Stimulated activated CD4-positive, alpha-beta T cell treated with anti-CD3 and anti-CD28 coated beads, Interleukin-4, amount 100 ng/mL, for 48 hours (primary cell): ENCODE measurements at places on chromosomes 16 and 17.

DNA sequence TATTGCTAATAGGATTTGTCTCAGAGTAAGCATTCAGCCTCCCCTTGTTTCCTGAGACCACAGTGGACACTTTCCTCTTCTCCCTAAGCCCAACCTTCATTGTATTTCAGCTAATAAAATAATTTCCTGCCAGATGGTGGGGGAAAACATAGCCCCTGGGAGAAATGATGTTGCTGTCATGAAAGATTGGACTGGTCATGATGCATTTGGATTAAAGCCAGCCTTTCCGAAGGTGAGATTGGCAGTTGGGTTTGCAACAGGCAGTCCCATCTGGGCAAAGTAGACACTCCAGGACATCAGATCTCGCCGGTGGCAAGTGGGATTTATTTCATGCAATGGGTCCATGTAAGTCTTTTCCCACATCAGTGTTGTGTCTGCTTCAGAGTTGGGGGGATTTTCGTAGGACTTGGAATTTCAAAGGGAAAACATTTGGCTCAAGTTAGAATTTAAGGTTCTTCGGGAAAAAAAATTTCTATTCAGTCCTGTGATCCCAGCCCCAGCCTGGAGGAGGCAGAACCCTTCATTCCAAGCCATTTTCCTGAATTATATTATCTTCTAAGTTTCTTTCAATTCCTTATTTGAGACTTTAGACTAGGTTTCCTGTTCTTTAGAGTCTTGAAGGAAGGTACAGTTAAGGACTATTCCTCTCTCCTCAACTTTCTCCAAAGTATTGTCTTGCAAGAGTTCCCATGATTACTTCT lies 391.7 kb downstream of the XYLT1 start:
- no peak for DNase-seq

DNA sequence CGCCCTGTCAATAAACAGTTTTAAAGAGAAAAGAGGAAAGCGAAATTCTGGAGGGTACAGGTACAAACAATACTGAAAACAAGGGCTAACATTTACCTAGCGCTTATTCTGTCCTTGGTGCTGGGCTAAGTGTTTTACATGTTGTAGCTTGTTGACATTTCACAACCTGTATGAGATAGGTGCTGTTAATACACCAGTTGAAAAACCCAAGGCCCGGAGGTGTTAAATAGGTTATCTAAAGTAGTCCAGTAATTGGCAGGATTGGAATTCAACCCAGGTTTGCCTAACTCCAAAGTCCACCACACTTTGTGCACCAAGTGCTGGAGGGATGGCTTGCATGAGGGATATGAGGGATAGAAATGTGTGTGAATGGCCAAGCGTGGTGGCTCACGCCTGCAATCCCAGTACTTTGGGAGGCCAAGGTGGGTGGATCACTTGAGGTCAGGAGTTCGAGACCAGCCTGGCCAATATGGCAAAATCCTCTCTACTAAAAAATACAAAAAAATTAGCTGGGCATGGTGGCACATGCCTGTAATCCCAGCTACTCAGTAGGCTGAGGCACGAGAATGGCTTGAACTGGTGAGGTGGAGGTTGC lies 2.9 kb downstream of the ATP6V0D1 start:
- no peak for DNase-seq

GRCh38 chr16:13919330-13919682 lies 648 bp upstream of the ERCC4 start:
- no peak for DNase-seq

GRCh38 chr17:8076502-8077266 lies 10.8 kb downstream of the ALOX12B start:
- no peak for DNase-seq

DNA sequence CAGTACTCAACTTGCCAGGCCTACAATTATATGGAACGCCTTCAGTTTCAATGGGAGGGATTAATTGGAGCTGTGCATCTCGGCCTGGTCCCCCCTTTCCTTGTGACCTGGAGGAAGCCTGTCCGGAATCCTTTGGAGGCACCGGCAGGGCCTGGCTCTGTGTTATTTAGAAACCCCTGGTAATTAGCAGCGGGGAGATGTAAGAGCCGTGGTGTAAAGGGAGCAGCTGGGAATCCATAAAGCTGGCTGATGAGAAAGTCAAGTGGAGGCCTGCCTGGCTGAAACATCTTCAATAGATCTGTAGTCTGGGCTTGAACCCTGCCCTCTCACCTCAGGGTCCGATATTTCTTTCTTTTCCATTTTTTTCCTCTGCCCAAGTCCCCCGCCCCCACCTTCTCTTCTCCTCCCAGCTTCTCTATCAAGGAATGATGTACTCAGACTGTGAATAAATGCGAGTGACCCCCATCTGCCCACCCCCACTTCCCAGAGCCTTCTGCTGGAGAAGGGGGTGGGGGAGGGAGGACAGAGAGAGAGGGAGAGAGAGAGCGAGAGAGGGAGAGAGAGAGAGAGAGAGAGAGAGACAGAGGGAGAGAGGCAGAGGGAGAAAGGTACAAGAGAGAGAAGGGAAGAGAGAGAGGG lies 495.5 kb upstream of the ZFHX3 start:
- no peak for DNase-seq

DNA sequence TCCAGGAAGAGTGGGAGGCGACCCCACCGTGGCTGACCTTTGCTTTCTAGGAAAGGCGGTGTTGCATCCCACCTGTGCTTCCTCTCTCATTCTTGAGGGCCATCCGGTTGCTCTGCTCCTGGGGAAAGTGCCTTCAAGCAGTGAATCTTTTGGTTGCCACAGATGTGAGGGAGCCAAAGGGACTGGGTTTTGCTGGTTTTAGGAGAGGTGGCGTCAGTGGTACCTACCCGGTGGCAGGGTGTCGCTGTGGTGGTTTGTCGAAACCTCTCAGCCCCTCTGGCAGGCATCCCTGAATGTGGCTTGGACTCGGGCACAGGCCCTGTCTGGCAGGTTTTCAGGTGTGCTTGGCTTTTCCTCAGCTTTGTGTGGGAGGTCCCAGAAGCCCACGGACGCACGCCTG lies 611.5 kb downstream of the KCNJ18 start:
- no peak for DNase-seq

- no peak for DNase-seq
Measured at GRCh38 chr17:647324-648197, 67.1 kb downstream of the VPS53 start.

DNA sequence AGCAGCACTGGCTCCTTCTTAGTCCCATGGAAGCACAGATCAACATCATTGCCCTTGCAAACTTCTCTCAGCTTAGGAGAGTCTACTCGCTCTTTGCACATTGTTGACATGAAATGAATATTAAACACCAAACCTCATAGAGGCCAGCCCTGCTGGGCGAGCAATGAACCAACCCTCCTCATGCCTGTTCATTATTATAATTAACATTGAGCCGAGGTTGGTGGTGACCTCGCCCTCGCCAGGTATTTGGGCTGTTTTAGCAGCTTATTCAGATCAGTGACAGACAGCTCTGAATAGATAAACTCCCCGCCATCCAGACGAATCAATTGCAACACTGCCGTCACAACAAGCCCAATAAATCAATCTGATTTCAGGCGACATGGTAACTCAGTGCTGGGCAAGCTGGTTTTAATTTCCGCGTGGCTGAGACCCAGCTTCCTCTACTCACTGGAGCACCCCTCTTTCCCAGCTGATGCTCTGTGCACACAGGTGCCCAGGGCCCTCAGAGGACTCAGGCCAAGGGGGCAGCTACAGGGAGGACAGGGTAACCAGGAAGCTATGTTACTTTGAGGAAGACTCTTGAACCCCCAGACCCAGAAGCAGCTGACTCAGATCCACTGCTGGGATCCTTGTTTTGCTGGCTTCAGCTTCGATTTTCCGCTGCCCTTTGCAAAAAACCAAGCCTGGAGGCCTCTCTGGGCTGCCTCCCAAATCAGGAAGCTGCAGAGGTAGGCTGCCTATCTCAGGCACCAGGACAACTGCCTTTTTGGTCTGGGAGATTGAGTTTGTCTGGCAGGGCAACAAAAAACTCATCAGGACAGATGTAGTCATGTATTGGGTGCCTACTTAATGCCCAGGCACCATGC lies 10.7 kb upstream of the SEZ6 start:
- no peak for DNase-seq

- DNase-seq, result no peak
Measured at GRCh38 chr17:57685499-57686132, 59.5 kb downstream of the CCDC182 start.

DNA sequence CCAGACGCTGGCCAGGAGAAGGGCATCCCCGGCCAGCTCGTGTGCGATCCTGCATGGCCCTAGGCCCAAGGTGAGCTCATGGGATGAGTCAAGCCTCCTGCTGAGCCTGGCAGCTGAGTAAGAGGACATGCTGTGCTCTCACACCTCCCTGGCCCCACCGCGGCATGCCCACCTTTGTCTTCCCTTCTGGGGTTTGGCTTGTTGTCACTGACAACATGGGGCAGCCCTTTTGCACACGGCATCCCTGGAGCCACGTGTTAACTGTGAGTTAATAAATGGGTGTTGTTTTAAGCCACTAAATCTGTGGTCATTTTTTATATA lies 8.9 kb upstream of the TNS4 start:
- DNase-seq, result no peak

DNA sequence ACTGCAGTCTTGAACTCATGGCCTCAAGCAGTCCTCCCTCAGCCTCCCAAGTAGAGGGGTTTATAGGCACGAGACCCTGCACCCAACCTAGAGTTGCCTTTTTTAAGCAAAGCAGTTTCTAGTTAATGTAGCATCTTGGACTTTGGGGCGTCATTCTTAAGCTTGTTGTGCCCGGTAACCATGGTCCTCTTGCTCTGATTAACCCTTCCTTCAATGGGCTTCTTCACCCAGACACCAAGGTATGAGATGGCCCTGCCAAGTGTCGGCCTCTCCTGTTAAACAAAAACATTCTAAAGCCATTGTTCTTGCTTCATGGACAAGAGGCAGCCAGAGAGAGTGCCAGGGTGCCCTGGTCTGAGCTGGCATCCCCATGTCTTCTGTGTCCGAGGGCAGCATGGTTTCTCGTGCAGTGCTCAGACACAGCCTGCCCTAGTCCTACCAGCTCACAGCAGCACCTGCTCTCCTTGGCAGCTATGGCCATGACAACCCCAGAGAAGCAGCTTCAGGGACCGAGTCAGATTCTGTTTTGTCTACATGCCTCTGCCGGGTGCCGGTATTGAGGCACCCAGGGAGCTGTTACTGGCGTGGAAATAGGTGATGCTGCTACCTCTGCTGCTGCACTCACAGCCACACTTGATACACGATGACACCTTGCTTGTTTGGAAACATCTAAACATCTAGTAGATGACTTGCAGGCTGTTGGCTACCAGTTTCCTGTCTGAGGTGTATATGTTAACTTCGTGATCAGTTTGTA lies 3.3 kb downstream of the RPL13 start:
- no peak for DNase-seq

DNA sequence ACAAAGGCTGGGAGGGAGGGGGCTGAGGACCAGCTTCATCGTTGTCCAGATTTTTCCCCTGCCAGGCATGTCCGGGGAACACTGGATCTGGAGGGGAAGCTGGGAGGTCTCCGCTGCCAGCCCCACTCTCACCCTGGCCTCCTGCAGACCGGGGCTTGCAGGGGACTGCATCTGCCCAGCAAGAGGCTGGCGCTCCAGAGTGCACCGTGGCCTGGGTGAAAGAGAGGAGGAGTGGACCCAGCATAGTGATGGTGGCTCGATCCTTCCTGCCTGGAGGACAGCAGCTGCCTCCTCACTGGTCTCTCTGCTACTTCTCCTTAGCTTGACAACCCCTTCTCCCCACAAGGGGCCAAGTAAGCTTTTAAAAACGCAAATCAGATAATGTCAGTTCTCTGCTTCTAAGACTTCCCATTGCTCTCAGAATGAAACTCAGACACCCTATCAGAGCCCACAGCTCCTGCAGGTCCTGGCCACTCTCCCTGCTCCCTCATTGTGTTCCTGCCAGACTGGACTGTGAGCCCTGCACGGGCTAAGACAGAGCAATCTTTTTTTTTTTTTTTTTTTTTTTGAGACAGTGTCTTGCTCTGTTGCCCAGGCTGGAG lies 15.0 kb downstream of the CPNE2 start:
- DNase-seq, result no peak

DNA sequence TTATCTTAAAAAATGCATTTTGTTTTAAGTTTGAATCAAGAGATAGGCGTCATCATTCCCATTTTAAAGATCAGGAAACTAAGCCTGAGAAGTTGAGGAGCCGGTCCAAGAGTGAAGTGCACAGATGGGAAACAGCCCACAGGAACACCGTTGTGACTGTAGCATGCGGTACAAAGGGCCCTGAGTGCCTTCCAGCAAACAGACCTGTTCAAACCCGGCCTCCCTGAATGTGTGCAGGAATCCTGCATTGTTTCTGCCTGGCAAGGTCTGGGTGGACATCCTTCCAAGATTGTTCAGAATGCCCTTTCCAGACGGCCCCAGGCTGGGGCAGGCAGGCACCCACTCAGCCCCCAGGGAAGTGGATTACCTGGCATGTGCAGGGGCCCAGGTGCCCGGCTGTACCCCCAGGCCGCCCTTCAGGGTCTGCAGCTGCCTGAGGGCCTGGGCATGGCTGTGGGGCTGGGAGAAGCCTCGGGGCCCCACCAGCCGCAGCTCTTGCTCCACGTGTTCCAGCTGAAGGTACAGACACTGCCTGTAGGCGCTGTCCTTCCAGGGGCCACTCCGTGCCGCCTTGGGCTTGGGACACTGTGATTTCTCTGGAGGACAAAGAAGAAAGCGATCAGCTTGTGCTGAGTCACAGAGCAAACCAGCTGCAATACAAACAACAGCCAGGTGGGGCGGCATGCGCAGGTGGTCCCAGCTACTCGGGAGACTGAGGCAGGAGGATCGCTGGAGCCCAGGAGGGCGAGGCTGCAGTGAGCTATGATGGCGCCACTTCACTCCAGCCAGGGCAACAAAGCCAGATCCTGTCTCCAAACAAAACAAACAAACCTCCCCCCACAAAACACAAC lies 45.0 kb upstream of the GCSH start:
- DNase-seq, result no peak

DNA sequence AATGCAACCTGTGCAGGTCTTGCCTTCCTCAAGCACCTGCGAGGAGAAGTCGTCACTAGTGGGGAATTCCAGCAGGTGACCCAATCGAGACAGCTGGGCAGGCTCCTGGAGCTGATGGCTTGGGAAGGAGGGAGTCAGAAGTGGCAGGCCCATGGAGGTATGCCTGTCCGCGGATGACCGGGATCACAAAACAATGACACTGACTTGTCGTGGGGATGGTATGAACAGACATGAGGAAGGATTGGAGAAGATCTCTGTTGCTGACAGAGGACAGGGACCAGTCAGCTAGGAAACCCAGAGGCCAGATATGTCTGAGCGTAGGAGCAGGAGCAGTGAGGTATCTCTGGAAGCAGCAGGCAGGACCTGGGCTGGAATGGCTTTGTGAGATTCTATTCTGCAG lies 233.3 kb downstream of the SOX9 start:
- no peak for DNase-seq
